Activated CD8-positive, alpha-beta T cell treated with anti-CD3 and anti-CD28 coated beads, Interleukin-2, amount 10 ng/mL, durations not matched to agents 7 days and 5 days (primary cell): ENCODE measurements at places on chromosomes 6 and 20. TPM values are rescaled to one million over a fixed set of nuclear protein-coding genes. Genes with fewer than 3 reads are reported as not detected.

DNA sequence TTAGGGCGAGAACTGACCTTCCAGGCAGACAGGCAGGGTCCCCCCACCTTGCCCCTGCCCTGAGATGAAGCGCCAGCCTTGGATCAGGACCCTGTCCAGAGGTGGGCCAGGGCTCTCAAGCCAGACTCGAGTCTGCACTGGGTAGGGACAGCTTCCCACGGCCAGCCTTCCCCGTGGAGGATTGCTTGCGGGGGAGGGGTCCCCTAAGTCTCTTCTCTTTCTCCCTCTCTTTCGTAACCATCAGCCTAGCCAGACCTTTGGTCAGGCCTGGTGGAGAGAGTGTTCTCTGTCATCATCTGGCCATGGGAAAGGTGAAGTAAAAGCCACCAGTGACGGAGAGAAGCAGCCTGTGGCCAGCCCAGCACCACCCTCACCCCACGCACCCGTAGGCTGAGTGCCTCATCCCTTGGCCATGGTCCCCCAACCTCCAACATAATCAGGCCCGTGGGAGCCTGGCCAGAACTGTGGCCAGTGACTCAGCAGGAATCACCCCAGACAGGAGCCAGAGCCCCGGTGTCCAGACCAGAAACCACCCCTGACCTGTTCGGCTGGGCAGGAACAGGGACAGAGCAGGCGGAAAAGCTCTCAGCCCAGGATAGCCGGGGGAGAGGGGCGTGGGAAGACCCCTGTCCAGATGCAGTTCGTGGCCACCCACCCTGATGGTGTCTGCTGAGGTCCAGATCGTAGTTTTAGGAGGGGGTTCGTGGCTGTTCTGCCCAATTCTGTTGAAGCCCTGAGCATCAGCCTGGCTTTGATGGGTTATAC lies 47.1 kb downstream of the SNAI1 start:
- DNase-seq = no peak

PEX6 gene
- 12.0 TPM for total RNA-seq

CRISP2 gene
- total RNA-seq = not detected

PLCB1 gene
- total RNA-seq = 1.5 TPM

KCNB1 gene
- not detected for total RNA-seq

DNA sequence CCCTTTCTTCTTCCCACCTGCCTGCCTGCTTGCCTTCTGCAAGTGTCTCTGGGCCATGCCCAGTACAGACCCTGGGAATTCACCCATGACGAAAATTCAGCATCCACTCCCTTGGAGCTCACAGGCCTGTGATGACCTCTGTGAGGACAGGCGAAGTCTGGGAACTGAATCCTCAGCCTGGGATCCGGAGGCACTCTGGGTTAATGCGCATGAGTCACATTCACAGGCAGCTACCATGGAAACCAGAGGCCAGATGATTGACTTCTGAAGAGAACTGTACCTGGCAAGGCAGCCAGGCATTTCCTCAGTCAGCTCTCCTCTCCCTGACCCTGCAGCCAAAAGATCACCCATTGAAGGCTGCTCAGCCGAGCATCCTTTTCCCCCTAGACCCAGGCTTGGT lies 41.0 kb downstream of the SLC9A8 start:
- no peak for DNase-seq

TREML4 gene
- total RNA-seq = not detected
